ENCODE measurements at places on chromosomes 7 and 10.

- DNase-seq, result no peak
These were observed 508.8 kb downstream of the CCSER2 start for GRCh38 chr10:84837041-84837812.

GRCh38 chr7:78311181-78311580 is 512.6 kb downstream of the PHTF2 start:
- DNase-seq, result no peak

DNA sequence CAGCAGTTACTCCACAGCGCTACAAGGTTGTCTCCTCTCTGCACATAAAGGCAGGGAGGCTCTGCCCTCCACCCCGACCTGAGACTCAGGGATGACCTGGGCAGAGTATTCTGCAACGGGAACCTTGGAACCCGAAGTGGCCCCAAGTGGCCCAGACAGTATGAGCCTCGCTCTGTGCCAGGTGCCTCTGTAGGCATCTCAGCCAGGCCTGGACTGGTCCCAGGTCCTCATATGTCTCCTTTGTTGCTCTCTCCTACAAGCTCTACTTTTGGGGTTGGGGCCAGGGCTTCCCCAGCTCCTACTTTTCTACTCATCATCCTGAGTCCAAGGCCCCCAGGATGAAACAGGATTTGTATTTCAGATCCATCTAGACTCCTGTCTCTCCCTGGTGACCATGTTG is 241.5 kb upstream of the PRSS1 start:
- no peak for DNase-seq

- DNase-seq, result no peak
These were observed 20.3 kb downstream of the FAM13C start for GRCh38 chr10:59342000-59342399.

DNA sequence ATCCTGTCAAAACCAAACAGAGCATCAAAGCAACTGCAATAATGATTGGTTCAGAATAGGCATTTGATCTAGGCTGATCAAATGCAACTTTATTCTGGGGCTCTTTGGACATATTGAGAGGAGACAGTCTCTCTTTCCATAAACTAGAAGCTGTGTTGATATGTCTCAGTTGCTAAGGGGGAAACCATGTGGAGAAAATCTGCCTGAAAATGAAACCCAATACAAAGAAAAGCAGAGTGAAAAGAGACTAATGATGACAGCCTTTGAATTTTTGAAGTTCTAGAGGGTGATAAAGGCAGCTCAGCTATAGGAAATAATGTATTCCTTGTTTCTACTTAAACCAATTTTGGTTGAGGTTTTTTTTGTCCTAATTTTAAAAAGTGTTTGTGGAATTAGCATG is 941.8 kb upstream of the POT1 start:
- no peak for DNase-seq

DNA sequence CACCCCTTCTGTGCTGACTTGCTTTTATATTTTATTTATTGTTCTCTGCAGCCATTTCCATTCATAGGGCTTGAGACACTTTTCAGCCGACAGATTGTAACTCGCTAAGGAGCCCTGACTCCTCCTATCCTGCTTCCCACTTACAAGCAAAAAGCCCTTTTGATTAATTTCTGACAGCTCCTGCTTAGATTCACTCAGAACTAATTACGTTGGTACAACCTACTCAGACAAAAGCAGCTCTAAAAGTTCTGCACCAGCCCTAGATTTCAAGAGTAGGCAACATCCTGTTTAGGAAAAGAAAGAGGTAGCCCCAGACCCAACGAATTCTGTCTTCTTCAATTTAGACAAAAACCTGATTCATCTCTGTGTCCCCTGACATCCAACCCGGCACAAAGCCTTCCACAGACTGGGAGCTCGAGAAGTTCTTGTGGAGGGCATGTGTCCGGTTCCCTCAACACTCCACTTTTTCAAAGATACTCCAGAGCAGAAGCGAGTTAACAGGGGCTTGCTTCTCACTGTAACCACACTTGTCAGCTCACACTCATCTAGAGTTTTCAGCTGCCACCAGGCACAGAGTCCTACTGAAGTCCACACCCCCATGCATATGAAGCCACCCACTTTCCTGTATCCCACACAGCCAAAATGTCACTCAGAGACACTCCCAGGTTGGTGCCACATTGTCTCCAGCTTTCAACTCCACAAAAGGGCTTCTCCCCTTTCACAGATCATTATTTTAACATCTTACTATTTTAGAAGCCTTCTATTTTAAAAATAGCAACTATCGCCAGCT is 113.6 kb upstream of the NFE2L3 start:
- no peak for DNase-seq

DNA sequence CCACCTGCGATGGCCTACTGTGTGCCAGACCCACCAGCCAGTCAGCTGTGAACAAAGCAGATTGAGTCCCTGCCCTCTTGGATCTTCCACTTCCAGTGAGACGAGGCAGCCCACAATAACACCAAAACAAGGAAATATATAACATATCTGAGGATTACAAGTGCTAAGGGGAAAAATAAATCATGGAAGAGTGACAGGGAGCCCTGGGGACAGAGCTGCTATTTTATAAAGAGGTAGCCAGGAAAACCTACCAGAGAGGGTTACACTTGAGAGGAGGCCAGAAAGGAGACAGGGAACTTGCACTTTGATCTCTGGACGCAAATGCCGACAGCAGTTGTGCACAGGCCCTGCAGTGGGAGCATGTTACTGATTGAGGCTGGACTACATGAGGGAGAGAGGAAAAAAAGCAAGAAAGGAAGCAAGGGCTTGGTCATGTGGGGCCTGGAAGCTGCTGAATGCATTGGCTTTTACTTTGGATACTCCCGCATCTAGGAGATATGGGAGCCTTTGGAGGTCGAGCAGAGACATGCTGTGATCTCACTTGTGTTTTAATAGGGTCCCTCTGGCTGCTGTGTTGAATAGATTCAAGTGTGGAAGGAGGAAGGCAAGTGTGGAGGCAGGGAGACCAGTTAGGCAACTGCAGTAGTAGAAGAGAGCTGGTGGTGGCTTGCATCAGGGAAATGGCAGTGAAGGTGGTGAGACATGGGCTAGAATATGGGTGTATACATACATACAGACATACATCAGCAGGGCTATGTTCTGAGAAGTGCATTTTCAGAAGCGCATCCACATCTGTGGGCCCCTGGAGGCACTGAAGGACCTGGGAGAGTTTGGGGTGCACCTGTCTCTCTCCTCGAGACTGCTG is 26.2 kb downstream of the MINDY4 start:
- no peak for DNase-seq

GRCh38 chr10:11712744-11713143 is 29.4 kb upstream of the ECHDC3 start:
- DNase-seq, result no peak

GRCh38 chr10:51235865-51236264 is 161.6 kb downstream of the PRKG1 start:
- DNase-seq, result no peak

DNA sequence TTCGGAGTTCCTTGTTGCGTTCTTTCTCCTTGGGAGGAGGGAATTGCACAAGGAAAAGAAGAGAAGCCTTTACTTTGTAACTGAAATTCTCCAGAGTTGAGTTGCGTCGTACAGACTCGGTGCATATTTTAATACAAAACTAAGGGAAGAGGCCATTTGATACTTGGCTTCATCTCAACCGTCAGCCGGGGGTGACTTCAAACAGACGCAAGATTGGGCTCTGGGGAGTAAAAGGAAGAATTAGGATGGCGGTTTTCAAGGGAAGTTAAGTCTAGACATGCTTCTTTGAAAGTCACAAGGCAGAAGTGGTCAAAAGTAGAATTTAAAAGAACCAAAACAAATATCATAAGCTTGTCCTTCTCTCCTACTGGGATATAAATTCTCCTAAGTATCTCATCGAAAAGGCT is 1.6 kb downstream of the PRR15 start:
- DNase-seq, result no peak

DNA sequence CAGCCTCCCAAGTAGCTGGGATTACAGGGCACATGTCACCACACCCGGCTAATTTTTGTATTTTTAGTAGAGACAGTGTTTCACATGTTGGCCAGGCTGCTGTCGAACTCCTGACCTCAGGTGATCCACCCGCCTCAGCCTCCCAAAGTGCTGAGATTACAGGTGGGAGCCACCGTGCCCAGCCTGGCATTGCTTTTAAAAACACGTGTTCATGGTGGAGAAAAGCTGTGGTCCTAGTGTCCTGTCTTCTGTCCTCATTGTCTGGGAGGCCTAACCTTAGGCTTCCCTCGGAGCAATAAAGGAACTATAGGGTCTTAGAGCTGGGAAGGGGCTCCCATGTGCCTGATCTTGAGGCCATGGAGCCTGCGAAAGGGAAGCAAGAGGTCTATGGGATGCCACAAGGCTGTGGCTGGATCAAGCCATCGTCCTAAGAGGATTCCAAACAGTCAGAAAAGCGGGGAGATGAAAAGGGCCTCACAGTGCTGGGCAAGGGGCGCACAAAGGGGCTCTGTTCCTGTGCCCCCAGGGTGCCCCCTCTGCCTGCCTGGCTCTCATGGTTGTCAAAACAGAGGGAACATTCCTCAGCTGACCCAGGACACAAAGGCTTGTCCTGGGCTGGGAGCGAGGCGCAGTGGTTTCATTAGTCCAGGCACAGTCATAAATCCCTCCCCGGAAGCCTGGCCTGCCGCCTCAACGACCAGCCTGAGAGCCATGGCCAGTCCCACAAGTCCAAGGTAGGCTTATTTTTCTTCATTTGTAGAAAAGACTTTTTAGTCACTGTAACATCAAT is 106.6 kb upstream of the TNS3 start:
- no peak for DNase-seq

GRCh38 chr10:4351723-4352413 is 474.1 kb upstream of the AKR1E2 start:
- no peak for DNase-seq

- no peak for DNase-seq
These were observed 45.7 kb downstream of the PRPF18 start for GRCh38 chr10:13632440-13632839.

- DNase-seq, result no peak
These were observed 12.3 kb downstream of the HYCC1 start for GRCh38 chr7:23001610-23002009.

DNA sequence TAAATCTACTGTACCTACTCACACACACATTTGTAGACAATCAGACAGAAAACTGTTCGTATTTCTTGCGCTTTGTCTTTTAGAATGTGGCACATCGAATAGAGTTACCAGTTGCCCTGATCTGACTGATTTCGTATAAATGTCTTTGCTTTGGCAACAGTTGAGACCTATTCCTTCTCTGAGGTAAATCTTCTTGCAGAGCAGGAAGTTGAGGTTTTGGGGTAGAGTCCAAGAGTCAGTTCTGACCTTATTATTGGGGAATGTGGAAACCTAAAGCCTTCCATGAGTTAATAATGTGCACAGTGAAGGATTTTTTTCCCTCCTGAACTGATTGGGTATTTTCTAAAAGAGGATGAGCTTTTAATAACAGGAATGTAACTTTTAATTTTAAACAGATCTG is 135.3 kb downstream of the KIAA1217 start:
- no peak for DNase-seq

- DNase-seq, result no peak
These were observed 1.6 kb upstream of the COPS6 start for GRCh38 chr7:100087055-100087750.

DNA sequence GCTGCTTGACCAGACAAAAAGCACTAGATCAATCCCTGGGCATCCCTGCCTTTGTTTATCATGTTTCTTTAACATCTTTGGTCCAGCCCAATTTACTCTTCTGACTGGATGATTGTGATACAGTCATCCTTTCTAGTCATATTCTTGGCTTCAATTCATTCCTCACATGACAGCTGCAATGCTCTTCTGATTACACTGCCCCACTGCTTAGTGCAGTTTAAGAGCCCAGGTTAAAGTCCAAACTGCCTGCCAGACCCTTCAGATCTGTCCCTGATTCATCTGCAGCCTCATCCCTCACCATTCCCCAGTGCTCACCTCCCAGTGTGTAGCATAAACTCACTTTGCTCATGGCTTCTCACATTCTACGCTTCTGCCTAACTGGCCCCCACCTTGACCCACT is 383.8 kb downstream of the TNS3 start:
- DNase-seq, result no peak

- DNase-seq, result no peak
These were observed 6.9 kb upstream of the ZNF33A start for GRCh38 chr10:38003588-38003987.

DNA sequence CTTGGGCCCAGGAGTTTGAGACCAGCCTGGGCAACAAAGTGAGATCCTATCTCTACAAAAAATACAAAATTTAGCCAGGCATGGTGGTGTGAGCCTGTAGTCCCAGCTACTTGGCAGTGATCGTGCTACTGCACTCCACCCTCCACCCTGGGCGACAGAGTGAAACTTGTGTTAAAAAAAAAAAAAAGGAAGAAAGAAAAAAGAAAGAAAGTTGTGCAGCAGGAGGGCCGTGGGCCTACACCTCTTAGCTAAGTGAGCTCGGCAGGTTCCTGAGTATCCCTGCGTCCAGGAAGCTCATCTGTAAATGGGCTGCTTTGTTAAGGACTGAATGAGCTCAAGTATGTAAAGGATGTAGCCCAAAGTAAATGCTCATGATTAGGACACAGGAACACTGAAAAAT is 155.0 kb downstream of the RNF216 start:
- no peak for DNase-seq

DNA sequence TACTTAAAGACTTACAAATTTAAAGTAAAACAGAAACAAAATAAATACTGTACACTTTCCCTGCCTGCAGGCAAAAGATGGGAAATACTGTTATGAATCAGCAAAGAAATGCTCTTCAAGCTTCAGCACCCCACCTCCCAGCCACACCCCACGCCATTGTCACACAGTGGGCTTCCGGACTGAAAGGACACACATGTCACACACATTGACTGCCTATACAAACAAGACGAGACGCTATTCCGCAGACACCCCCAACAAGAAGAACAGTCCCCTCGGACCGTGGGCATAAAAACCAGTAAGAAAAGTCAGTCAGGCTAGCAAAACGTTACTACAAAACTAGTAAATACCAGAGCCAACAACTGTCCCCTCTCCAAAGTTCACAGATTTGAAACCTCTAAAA is 22.2 kb upstream of the PARP12 start:
- DNase-seq, result no peak

DNA sequence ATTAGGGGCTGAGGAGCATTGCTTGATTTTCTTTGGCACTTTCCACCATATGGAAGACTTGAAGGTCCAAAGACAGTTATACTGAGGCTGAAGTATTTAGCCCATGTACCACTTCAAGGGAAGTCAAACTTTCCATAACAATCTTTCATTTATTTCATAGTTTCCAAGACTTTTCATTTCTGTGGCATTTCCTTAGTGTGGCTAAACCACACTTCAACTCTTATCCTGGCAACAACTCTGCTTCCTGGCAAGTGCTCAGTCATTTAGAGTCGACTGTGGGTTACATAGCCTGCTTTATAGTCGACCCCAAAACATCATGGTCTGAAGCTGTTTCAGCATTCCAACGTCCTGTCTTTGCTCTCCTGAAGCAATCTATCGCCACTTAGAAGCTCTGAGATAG is 343.0 kb upstream of the SEMA3D start:
- DNase-seq, result no peak
